Activated T-helper 2 cell treated with anti-CD3 and anti-CD28 coated beads, Interferon-gamma antibody, Interleukin-2, Interleukin-4, amounts not matched to agents 10 μg/mL and 5 μg/mL and 100 μg/mL, durations not matched to agents 14 hours and 24 hours and 36 hours (primary cell): ENCODE measurements at places on chromosomes 7 and 10. TPM values are rescaled to one million over a fixed set of nuclear protein-coding genes. Genes with fewer than 3 reads are reported as not detected.

DNA sequence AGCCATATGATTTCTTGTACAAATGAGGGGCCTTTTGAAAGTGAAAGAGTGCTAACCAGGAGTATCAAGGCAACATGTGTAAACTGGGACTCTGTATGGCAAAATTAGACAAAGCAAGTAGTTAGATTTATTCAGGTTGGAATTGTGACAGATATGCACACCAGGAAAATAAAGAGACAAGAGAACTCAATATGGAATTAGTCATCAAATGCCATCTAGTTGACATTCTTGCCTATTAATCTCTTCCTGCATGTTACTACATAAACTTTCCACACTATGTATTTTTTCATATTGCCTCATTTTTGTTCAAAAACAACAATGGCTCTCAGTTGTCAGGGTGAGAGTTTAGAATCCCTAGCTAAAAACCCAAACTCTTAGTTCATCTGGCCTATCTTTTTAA, 799.0 kb downstream of the NRG3 start:
- no peak for DNase-seq

DNA sequence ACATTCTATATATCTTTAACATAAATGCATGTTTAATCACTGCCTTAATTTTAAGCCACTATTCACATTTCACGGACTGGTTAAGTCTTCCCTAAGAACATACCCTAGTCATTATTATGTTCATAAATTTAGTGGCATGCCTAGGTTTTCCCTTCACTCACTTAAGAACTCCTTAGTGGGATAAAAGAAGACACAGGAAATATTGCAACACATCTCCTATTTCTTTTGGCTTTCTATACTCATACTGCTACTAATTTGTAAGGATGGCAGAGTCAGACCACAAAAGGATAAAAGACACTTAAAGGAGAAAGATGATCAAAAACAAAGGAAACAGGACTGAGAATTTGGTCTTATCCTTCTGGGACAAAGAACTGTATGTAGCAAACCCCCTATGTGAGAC, 951.4 kb downstream of the SORCS3 start:
- no peak for DNase-seq

PKD2L1 gene
- total RNA-seq, result not detected in 2 replicates

TRIP6 gene
- total RNA-seq, result 38.5 and 38.7 TPM in 2 replicates

NYAP1 gene
- 0.27 and 0.34 TPM in 2 replicates for total RNA-seq

SEMA4G gene
- 1.3 and 1.6 TPM in 2 replicates for total RNA-seq

CYP3A4 gene
- total RNA-seq, result not detected in 2 replicates
